Activated T-helper 2 cell treated with anti-CD3 and anti-CD28 coated beads, Interferon-gamma antibody, Interleukin-2, Interleukin-4, amounts not matched to agents 10 μg/mL and 5 μg/mL and 100 μg/mL, durations not matched to agents 14 hours and 24 hours and 36 hours (primary cell): ENCODE measurements at places on chromosomes 16 and 17.

DNA sequence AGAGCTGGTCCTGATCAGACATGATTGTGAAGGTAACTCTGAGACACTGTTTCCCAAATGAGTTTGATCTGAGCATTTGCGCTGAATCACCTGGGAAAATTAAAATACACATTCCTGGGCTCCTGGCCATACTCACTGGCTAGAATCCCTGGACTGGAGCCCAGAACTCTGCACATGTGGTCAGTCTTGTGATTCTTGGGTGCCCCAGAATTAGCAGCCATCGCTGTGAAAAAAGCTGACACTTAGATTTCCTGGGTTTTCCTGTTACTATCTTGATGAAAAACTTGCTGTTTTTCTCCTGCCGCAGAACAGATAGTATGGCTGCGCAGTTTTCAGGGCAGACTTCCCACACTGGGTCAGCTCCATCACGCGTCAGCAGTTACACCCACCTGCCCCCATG is 24.6 kb downstream of the NECAB2 start:
- no peak overlapping the region for H3K4me3 ChIP-seq
- DNase-seq, result no peak
- no peak overlapping the region for H3K27ac ChIP-seq

- no peak for DNase-seq
- H3K27me3 ChIP-seq, result peaks cover 7% of the 10 kb centered on the region
- no peaks in the 10 kb centered on the region for H3K4me1 ChIP-seq
Measured at GRCh38 chr17:60857556-60858080, 180.0 kb downstream of the BCAS3 start.

- H3K27me3 ChIP-seq, result no peaks in the 10 kb centered on the region
- DNase-seq, result no peak
- H3K27ac ChIP-seq, result no peak overlapping the region
Measured at GRCh38 chr16:28616636-28617035, 6.8 kb upstream of the SULT1A1 start.

DNA sequence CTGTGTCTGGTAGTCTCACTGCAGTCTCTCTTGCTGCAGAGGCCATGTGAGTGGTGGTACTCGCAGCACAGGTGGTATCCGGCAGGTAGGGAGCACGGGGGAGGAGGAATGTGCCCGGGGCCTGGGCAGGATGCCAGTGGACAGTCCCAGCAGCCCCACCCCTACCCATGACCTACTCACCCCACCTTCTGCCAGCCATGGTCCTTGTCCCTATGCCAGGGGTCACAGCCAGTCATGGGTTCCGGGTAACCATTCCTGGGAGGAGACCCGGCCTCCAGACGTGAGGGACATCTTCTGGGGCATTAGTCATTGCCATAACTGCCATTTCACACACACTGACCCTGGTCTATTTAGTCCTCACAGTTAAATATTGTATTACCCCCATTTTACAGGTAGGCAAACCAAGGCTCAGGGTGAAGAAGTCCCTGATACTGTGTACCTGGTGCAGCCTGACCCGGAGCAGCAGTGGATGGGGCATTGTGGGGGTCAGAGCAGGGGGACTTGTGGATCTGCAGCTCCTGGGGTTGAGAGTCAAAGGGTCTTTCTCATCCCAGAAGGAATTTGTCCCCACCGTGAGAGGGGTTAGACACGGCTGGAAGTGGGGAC is 58.8 kb upstream of the TAC4 start:
- peaks cover 78% of the 10 kb centered on the region for H3K27me3 ChIP-seq
- H3K4me1 ChIP-seq, result peaks cover 5% of the 10 kb centered on the region
- no peak for DNase-seq
- no peaks in the 10 kb centered on the region for H3K36me3 ChIP-seq
- H3K4me3 ChIP-seq, result no peak overlapping the region
- H3K27ac ChIP-seq, result no peak overlapping the region

- H3K36me3 ChIP-seq, result peaks cover 18% of the 10 kb centered on the region
- H3K4me3 ChIP-seq, result no peak overlapping the region
- no peaks in the 10 kb centered on the region for H3K27me3 ChIP-seq
- H3K27ac ChIP-seq, result no peak overlapping the region
Measured at GRCh38 chr17:64146418-64147109, 16.6 kb upstream of the ERN1 start.

GRCh38 chr17:1227917-1228780 is 42.1 kb upstream of the BHLHA9 start:
- H3K27ac ChIP-seq, result no peak overlapping the region
- peaks cover 51% of the 10 kb centered on the region for H3K27me3 ChIP-seq
- DNase-seq, result no peak
- peaks cover 3% of the 10 kb centered on the region for H3K36me3 ChIP-seq
- H3K4me3 ChIP-seq, result peak overlapping the region; percentile 79
